ENCODE measurements at places on chromosomes 1 and 21.

DNA sequence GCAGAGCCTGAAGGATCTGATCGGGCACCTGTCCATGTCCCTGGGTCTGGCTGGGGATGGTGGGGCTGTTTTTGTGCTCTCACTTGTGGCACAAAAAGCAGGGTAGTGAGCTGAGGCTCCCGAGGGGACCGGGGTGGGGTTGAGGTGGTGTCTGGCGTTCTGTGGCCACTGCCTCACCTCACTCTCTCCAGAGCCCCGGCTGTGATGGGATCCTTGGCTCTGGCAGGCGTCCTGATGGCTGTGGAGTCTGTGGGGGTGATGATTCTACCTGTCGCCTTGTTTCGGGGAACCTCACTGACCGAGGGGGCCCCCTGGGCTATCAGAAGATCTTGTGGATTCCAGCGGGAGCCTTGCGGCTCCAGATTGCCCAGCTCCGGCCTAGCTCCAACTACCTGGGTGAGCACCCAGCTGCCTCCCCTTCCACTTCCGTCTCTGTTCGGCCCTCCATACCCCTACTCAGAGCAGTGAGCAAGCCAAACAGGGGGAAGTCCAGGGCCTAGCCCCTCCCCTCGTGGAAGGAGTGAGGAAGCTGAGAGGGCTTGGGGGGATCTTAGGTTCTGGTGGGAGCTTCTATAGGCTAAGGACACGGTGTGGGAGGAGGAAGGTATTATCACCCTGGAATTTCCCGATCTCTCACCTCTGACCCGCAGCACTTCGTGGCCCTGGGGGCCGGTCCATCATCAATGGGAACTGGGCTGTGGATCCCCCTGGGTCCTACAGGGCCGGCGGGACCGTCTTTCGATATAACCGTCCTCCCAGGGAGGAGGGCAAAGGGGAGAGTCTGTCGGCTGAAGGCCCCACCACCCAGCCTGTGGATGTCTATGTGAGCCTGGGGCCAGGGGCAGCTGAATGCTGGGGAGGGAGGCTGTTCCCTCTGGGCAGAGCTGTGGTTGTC, 7.0 kb downstream of the ADAMTSL4 start:
- no peak for DNase-seq

DNA sequence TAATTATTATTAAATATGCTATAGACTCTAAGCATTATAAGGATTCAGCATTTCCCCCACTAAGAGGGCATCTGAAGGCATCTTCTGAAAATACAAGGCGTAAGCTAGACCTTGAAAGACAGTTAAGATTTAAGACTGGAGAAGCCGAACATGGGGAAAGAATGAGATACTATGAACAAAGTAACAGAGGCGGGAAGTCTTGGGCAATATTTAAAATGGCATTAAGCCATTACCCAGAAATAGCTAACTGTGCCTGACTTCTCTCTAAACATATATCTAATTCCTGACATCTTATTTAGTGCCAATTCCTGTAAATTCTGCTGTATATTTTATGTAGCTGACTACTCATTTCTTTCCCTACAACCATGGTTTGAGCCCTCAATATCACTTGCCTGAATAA, 20.9 kb downstream of the DPH5 start:
- no peak for DNase-seq

DNA sequence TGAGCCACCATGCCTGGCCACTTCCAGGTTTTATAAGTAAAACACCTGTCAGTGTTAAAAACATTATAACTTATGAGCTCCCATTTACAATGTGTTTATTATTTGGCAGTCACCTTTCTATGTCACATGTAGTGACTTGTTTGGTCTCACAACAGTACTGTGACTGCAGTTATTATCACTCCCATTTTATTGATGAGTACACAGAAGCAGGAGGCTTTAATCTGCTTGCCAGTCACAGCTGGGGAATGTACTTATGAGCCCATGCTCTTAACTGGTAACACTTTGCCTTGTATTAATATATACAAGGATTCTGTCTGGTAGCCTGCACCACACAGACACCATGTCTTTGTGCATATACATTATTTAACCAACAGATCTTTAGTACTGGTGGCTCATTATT, 31.1 kb upstream of the BACH1 start:
- DNase-seq = no peak

DNA sequence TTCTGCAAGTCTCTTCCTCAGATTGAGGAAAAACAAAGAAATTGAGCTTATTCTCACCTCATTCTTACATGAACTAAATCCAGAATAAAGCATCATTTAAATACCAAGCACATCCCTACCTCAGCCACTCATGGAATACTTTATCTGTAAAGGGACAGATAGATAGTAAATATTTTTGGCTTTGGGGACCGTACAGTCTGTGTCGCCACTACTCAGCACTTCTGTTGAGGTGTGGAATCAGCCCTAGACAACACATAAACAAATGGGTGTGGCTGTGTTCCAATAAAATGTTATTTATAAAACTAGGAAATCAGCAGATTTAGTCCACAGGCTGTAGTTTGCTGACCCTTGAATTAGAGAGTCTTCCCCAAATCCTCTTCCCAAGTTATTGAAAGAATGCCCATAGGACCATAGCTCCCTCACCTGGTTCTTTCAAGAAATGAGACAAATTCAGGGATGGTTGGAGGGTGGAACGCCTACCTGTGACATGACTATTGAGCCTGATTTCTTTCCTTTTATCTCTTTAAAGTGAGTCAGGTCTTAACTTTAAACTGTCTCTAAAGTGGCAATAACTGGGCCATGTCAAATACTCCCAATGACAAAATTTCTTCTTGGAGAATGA, 878.5 kb downstream of the USP25 start:
- DNase-seq = no peak

- DNase-seq = no peak
Observed at GRCh38 chr1:6454856-6455751, 10.9 kb downstream of the TNFRSF25 start.

DNA sequence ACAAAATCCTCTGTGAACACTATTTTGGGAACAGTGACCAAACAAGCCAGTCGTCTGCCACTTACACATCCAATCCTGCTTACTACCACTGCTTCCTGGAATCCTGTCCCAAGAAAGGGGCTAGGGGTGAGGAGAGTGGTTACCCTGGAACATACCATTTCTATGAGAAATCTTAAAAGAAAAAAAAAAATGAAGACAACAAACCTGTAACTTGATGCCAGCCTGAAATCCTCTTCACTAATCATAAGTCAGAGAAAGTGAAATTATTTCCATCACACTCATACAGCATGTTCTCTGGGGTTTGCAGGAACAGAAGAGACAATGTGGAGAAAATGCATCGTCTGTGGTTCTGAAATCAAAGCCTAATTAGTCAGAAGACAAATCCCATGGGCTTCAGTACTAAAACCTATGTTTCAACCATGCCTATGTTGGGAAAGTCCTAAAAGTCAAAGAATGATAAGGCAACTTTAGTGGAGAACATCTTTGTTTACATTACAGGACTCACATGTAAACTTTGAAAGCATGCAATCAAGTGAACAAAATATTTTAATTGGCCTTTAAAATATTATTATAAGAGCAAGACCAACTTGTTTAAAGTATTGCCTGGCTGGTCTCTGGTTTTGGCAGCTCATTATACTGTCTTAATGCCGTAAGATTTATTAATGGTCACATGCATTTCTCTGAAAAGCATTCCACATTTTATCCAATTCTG, 220.7 kb downstream of the LTN1 start:
- DNase-seq = no peak

Data from femur (tissue), 1 donor.